MV-4-11 (cell line): ENCODE measurements at places on chromosomes 2 and 18.

DNA sequence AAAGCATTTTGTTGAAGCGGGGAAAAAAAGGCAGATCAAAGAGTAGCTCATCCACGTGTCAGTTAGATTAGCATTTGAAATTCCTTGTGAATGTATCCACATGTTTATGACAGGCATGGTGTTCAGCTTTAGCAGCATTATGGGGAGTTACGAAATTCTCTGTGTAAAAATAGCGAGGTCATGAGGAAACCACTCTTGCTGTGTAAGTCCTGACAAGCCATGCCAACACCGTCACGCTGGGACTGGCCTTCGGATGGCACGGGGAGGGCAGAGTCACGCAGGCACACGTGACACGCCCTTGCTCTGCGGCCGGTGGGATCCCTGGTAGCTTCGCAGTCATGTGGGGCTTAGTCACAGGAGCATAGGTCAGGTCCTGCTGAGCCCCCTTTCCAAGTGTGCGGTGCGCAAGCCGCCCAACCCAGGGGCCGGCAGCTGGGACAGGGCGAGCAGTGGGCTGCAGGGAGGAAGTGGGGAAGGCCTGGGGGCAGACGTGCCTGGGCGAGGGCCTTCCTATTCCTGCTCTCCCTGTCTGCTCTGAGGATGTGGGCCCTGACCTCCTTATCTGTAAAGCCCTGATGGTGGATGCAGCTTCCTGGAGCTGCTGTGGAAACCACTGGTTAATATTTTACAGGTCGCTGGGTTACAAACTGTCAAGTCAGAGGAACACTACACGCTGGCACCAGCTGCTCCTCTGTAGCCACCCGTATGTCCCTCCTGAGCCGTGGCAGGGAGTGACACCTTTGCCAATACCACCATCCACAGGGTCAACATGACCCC lies 18.0 kb downstream of the MBP start:
- peak; percentile 98 for DNase-seq

DNA sequence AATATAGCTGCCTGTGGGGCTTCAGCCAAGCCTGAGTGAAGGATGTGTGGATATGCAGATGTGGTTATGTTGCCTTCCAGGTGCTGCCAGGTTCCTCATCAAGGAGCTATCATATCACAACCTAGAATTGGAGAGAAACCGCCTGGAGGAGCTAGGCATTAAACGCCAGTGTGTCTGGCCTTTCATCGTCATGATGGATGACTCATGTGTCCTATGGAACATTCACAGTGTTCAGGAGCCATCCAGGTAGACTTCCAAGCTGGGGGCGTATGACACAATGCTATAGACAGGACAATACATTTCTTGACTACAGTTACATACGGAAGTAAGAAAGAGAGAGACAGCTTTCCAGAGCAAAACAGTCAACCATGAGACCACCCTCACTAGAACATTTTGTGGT lies 86.8 kb downstream of the ESCO1 start:
- no peak for DNase-seq

- no peak for DNase-seq
Measured at GRCh38 chr18:9328776-9329175, 5.8 kb upstream of the TWSG1 start.

GRCh38 chr2:210440206-210440605 lies 36.4 kb downstream of the LANCL1 start:
- no peak for DNase-seq

- DNase-seq, result no peak
Measured at GRCh38 chr2:163652751-163653150, 83.1 kb downstream of the FIGN start.

GRCh38 chr18:21757833-21758232 lies 17.2 kb downstream of the MIB1 start:
- no peak for DNase-seq

- DNase-seq, result no peak
Measured at GRCh38 chr2:8402222-8402621, 279.6 kb upstream of the ID2 start.

DNA sequence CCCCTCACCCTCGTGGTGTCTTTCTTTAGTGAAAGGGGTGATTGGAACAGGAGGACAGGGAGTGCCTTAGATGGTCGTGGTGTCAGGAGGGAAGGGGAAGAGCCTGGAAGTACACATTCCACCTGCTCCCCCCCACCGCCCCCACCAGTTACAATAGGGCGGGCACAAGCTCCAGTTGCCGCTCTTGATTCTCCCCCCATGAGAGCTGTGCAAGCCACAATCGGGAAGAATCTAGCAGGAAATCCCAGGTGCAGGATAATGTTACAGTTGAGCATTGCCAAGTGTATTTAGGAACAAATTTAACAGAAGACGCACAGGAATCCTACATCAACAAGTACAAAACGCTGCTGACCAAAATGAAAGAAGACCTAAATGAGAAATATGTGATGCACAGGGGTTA lies 73.6 kb downstream of the ASAP2 start:
- no peak for DNase-seq

- DNase-seq, result no peak
Measured at GRCh38 chr2:197498235-197498936, 1.3 kb downstream of the HSPD1 start.

DNA sequence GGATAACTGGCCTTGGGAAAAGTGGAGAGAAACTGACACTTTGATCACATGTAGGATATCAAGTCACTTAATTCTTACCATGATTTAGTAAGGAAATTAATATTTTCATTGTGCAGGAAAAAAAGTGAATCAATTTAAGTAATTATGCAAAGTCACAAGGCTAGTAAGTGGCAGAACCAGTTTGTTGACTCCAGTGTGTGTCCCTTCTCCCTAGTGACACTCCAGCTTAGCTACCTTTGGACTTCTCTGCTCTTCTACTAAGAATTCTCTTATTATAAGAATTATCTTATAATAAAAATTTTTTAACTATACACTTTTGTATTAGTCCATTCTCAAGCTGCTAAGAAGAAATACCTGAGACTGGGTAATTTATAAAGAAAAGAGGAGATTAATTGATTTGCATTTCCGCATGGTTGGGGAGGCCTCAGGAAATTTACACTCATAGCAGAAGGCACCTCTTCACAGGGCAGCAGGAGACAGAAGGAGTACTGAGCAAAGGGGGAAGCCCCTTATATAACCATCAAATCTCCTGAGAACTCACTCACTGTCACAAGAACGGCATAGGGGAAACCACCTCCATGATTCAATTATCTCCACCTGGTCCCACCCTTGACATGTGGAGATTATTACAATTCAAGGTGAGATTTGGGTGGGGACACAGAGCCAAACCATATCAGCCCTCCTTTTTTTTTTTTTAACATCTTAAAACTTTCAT lies 13.6 kb downstream of the COL4A4 start:
- no peak for DNase-seq

GRCh38 chr2:71477231-71477691 lies 23.9 kb downstream of the DYSF start:
- no peak for DNase-seq
